Activated naive CD4-positive, alpha-beta T cell treated with anti-CD3 and anti-CD28 coated beads, Interleukin-2, amount 10 ng/mL, durations not matched to agents 7 days and 5 days (primary cell): ENCODE measurements at places on chromosomes 5 and 9.

DNA sequence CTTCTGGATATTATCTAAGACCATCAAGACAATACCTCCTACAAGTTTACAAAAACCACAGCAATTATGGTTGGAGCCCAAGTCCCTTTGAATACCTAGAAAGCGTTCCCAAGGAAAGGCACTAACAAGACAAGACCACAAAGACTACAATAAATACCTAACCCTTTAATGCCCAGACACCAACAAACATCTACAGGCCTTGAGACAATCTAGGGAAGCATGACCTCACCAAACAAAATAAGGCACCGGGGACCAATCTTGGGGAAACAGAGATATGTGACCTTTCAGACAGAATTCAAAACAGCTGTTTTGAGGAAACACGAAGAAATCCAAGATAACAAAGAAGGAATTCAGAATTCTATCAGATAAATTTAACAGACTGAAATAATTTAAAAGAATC, 37.8 kb downstream of the OXCT1 start:
- DNase-seq, result no peak

- no peak for DNase-seq
These were observed 32.0 kb downstream of the CKMT2 start for GRCh38 chr5:81265101-81265500.

GRCh38 chr5:101977729-101978345, 318.2 kb downstream of the SLCO4C1 start:
- no peak for DNase-seq

GRCh38 chr9:68822596-68823165, 117.6 kb downstream of the PIP5K1B start:
- DNase-seq, result no peak

- DNase-seq, result no peak
These were observed 75.2 kb downstream of the TENT4A start for GRCh38 chr5:6788439-6788838.

DNA sequence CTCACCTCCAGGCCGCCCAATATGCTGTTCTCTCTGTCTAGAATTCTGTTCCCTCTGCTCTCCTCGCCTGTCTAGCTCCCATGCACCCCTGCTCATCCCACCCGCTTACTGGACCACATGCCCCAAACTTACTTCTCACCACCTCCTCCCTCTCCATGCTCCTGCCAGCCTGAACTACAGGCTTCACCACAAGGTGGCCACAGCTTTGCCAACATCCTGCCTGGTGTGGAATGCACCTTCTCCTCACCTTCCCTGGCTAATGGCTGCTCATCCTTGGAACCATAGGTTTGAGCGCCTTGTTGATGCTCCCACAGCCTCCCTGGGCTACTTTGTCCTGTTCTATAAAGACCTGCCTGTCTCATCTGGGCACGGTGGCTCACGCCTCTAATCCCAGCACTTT, 9.6 kb downstream of the LAMC3 start:
- no peak for DNase-seq

GRCh38 chr5:170420806-170421412, 31.7 kb upstream of the KCNMB1 start:
- peak; percentile 65 for DNase-seq

DNA sequence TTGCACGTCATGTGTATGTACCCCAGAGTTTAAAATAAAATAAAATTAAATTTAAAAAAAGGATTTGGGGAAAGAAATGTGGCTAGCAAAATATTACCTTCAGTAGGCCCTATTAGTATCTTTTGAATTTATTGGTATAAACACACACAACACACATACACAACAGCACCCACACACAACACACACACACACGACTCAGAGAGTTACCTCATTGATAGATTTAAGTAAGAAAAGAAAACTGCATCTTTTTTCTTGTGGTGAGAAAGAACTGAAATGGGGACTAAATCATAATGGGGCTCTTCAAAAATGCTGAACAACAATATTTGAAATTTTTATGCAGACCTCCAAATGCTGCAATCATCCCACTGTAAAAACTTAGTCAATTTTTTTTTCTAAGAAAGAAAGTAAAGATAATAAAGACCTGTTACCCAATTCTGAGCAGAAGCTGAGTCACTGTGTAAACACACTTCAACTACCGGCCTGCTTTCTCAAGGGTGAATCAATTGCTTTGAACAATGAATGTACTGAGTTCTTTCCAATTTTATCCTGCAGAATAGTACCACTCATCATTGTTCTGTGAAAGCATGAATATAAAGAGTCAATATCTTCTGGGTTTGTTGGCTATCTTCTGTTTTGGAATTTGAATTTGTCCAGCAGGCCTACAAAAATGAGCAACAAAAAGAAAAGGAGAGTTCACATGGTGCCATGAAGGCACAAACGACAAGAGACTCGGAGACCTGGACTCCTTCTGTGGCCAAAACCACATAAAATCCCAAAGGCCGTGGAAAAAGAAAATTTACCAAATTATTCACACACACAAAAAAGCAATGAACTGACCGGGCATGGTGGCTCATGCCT, 57.9 kb upstream of the CCNG1 start:
- DNase-seq, result no peak

GRCh38 chr9:137707361-137707760, 88.6 kb downstream of the EHMT1 start:
- no peak for DNase-seq

- no peak for DNase-seq
These were observed 1012.6 kb downstream of the EFNA5 start for GRCh38 chr5:106658150-106658549.

DNA sequence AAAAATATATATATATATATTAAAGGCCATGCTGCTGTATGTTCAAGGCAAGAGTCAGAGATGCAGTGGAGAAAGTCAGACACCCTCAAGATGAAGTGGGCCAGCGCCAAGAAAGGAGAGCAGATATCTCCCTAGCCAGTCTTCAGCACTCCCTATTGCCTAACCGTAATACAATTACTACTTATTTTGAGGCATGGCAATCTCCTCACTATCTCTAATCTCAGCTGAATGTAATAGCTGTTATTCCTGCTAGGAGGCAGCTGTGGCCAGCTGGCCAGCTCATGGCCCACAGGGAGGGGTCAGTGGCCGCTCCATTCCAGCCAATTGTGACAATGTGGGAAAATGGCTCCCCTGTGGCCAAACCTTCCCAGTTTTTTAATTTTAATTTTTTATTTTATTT, 87.5 kb upstream of the FBXW11 start:
- no peak for DNase-seq

GRCh38 chr9:121285835-121286687, 18.1 kb downstream of the GSN start:
- no peak for DNase-seq

GRCh38 chr5:105506692-105507277, 1944.2 kb upstream of the NUDT12 start:
- DNase-seq, result no peak

DNA sequence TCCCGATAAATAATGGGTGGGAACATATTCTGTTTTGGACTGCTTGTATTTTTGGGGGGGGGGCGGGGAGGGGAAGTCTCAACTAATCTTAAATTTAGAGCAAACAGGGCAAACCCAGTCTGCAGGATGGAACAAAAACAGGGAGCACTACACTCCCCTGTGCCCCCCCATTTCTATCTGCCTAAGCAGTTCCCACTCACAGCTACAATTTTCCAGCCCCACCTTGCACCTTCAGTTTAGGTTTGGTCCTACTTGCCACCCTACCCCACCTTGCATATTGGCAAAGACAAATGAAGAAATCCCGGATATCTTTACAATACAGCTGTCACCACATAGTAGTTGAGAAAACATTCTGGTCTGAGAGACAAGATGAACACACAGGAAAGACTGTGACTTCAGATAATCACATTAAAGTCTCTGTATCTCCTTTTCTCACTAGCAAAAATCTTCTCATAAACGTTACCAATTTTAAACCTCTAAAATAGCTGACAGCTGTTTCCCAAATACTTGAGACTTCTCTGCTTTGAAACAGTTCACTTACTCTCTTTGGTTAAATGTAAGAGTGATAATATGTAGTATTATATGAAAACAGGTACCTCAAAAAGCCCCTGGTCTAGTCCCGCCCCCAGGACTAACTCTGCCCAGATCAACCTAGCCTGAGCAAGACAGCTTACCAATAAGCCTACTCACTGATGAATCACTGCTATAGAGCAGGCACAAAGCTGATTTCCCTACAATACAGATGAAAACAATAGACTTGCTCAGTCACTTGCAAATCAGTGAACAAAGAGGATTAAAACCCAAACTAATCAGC, 5.2 kb upstream of the RAPGEF6 start:
- peak; percentile 30 for DNase-seq

DNA sequence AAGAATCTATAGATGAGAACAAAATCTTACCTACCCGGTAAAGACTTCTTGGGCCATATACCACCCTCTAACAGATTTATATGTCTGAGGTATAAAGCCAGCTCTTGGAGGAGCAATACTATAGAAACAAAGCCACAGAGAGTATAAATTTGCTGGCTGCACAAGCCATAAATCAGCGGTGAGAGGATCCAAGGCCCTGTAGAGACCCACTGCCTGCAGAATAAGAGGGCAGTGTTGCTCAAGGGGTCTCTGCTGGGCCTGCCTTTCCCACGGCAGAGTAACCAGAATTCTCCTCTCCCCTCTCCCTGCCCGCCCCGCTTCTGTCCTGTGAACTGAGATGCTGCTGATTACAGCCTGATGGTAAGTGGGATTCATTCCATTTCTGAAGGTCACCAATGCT, 89.2 kb downstream of the NDFIP1 start:
- DNase-seq, result no peak

DNA sequence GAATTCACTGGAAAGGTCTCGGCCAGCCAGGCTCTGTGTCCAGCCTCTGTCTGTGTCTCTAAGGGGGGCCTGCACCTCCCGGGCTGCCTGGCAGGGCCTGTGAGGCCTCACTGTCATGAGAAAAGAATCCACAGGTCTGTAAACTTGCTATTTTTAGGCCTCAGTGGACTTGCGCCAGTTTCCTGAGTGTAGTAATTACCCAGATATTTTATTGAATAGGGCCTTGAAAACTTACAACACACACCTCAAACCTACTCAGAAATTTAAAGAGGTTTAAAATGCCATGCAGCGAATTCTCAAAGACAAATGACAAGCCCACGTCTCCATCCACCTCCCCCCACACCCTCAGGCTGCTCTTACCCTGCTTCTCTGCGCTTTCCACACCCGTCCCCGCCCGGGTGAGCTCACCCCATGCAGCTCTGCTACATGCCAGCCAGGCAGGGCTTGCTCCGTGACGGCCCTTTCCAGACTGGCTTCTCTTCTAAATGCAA, 8.8 kb upstream of the TENT4A start:
- DNase-seq, result no peak

GRCh38 chr9:137879566-137880150, 2.1 kb downstream of the CACNA1B start:
- DNase-seq, result no peak

- no peak for DNase-seq
These were observed 18.0 kb downstream of the KLF4 start for GRCh38 chr9:107471552-107471951.

DNA sequence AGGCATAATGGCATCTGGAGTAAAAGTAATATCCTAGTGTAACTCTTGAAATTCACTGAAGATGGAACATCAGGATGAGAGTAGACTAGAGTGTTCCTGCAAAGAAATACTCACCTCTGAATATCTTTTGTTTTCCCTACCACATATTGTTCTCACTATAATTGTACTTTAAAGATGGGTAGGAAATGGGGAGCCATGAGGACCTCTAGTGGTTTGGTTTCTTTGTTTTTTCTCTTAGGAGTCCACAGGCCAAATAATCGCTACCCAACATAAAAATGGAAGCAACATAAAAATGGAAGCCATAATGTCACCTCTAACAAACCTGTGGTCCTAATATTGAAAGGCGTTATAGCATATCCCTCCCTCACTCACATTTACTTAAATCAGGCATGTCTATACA, 2375.8 kb downstream of the MAT2B start:
- DNase-seq, result no peak

- no peak for DNase-seq
These were observed 324.8 kb downstream of the CYLC2 start for GRCh38 chr9:103319979-103320378.

DNA sequence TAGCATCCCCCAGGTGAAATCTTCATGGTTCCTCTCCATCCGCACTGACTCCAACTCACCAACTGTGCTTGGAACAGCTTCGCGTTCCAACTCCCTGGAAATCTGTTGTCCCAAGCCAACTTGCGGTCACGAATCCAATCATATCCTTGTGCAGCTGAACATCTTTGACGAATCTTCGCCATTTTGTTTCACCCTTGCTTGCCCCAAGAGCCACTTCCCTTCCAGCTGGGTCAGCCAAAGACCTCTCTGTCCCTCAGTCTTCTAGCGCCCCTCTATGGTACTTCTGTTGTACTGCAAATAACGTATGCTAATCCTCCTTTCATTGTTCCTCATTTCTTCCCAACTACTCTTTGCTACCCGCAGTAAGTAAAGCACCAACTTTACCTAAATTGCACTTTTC, 61.0 kb upstream of the TARS1 start:
- DNase-seq, result no peak

- DNase-seq, result no peak
These were observed 33.5 kb downstream of the ELOVL7 start for GRCh38 chr5:60810438-60811085.

DNA sequence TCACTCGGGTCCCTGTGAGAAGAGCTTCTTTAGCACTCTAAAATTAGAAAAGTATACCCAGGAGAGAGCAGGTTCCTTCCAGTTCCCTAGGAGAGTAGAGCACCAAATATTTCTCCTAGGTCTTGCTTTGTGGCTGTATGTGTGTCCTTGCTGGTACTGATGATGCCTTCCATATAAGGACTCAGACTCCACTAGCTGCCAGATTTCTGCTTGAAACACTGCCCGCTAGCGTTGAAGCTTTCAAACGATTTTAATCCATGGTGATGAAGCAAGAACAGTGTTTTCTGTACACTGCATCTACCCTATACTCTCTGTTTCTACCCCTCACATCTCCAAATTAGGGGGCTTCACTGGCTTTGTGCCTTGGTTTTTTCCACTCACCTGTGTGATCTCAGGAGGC, 2.4 kb upstream of the SMC2 start:
- peak; percentile 24 for DNase-seq

GRCh38 chr9:36118706-36119105, 17.8 kb upstream of the GLIPR2 start:
- no peak for DNase-seq

DNA sequence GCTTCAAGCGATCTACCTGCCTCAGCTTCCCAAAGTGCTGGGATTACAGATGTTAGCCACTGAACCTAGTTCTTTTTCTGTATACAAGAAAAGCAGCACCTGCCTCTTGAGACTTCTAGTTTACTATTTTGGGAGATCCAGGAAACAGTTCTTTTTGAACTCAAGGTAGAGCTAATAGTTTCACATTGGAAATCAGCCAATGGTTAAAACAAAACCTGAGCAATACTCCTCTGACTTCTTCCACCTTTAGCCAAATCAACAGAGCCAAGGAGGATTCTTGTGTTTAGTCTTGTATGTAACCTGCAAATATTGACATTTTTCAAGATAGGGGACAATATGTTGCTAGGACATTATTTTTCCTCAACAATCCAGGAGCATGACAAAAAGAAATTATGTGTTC, 349.4 kb downstream of the SH3GL2 start:
- DNase-seq, result no peak

GRCh38 chr5:169029037-169029436, 271.9 kb downstream of the SLIT3 start:
- no peak for DNase-seq

- no peak for DNase-seq
These were observed 849.6 kb upstream of the DMAC1 start for GRCh38 chr9:8649160-8649559.
